DMS53 (cell line): ENCODE measurements at places on chromosomes 11 and 22.
A peak's percentile ranks its signal among the peaks of the same experiment; 100 is the strongest.

GRCh38 chr11:105211806-105212554, 72.4 kb upstream of the CARD18 start:
- no peak for DNase-seq

DNA sequence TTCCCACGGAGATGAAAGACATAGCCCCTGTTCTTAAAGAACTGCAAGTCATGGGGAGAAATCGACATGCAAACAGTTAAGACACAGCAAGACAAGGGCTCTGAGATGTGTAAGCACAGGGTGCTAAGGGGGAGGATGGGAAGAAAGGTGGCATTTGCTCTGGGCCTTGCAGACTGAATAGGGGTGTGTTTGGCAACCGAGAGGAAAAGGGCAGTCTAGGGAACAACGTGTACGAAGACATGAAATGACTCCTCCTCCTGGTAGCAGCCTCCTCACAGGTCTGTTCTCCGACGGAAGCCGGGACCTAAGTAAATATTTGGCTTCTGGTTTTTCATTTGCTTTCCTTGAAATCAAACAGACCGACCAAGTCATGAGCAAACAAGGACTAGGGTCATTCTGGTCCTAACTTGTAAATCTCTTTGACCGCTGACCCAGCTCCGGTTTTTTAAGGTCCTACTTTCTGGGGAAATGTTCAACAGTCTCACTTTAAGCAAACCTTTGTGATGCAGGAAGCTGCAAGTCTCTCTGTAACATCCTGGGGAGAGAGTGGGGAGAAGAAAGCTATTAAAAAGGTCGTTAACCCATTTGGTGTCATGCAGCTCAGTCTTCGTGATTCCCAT, 19.7 kb downstream of the NNMT start:
- DNase-seq, result peak; percentile 94

- no peak for DNase-seq
These were observed 20.7 kb downstream of the DIXDC1 start for GRCh38 chr11:111957663-111958444.

DNA sequence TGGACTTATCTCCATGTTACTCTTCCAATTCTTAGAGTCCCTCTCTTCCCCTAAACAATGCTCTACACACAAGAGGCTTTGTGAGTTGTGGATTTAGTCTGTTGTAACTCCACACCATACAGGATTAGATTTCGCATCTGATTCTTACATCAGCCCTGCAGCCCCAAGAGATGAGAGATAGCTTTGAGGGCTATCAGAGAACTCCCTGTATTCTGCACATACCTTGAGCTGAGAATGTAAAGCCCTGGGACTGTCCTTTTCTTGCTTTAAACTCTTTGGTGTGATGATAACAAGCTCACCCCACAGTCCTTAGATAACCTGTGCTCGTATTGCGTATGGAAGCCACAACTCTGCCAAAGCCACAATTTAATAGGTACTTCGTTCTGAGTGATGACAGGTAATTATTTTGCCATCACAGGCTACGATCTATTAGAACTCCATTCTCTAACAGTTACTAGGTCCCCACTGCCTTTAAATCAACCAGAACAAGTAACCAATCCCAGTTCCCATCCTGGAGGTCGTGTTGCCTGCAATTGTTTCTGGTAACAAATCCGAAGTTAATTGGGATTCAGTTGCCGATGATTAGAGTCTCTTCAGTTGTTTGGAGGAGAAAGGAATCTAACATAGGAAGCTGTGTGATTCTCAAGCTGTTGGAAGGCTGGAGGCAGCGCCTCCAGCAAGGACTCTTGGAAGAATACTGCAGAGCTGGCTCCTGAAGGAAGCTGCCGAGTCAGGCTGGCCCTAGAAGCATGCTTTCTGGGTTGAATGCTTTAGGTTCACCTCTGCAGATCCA, 1.3 kb upstream of the PARVG start:
- DNase-seq, result no peak

DNA sequence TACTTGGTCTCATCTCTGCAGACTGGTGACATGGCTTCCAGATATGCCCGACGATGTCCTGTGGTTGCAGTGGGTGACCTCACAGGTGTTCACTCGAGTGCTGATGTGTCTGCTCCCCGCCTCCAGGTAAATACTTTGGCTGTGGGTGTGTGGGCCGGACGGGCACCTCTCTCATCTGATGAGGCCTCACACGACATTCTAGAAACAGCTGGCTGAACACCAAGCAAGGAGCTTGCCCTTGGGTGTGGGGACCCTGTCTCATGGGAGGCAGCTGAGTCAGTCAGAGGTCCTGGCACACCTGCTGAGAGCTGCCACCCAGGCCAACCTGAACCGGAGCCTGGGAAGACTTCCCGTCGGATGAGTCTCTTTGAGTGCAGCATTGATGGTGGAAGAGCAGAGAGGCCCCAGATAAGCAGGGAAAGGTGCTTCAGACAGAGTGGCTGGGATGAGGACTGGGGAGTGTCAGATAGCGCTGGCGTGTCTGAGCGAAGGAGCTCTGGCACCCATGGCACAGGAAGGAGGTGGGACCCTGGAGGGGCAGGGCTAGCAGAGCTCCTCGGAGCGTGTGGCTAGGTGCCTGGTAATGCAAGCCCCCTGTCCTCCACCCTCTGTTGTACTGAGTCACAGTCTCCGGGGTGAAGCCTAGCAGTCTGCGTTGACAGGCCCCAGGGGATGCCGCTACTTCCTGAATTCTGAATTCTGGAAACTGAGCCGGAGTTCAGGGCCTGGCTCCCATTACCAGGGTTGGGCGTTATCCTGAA, 10.4 kb upstream of the SAMM50 start:
- peak; percentile 17 for DNase-seq

GRCh38 chr11:122023614-122024250, 92.3 kb downstream of the BLID start:
- no peak for DNase-seq

DNA sequence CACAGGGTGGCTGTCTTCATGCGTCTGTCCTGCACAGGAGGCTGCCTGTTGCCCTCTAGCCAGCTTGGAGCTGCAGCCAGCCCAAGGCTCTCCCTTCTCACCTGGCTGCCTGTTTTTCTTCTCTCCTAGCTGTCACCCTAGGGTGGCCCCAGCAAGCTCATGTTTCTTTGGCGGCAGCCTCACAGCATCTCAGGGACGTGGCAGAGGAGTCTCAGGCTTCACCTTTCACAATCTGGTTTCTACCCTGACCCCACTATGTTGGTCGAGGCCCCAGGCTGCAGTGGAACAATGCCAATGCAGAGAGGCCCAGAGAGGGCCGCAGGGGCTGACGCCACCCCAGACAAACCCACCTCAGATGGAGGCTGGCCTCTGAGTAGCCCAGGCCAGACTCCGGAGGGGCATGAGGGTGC, 2.5 kb upstream of the CLDN5 start:
- DNase-seq, result no peak

DNA sequence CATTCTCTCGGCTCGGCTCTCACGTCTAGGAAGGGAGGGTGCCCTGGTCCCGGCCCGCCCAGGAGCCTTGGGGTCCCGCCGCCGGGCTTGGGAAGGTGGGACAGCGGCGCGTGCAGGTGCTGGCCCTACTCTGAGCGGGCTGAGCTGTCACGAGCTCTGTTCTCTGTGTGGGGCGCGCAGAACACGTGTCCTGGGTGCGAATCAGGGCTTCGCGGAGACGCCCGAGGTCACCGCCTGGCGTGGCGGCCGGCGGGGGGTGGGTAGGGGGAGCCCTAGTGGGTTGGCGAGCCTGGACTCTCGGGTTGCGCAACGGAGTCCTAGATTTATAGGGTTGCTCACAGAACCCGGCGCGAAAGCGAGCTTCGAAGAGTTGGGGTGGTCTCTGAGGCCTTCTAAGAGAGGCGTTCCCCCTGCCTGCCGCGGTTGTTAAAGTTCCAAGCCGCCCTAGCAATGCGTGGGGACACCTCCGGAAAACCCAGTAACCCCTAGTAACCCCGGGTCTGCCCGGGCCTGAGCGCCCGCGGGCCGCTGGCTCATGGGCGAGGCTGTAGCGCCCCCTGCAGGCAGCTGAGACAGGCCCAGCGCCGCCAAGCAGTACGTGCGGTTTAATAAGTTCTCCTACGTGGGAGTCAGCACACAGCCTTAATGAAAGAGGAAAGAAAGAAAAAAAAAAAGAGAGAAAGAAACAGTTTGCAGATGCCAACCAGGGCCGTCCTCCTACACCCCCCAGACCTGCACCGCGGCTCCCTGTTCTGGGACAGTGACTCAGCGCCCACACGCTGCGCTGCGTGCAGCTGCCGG, 2.7 kb downstream of the ADM start:
- peak; percentile 98 for DNase-seq

DNA sequence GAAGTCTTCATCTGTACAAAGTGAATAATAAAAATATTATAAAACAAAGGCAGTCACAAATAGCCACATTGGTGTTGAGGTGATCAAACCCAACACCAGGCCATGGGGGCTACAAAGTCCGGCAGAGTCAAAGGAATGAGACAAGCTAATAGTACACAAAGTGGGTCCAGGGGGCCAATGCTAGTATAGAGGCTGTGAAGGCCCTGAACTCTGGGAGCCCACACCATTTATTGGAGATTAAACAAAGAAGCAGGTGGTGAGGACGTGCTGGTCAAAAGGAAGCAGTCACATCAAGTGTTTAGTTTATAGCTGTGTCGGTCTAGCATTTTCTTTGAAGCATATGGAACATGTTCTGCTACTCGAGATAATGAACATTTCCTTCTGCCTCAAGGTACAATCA, 58.6 kb upstream of the CCT8L2 start:
- no peak for DNase-seq
